ENCODE measurements at places on chromosomes 1 and 21. TPM values are rescaled to one million over a fixed set of nuclear protein-coding genes. Genes with fewer than 3 reads are reported as not detected.
A peak's percentile ranks its signal among the peaks of the same experiment; 100 is the strongest.

Gene S100B
- total RNA-seq, result 2.0 TPM

Gene ZSWIM5
- 2.0 TPM for total RNA-seq

Gene ZNF648
- total RNA-seq, result not detected

DNA sequence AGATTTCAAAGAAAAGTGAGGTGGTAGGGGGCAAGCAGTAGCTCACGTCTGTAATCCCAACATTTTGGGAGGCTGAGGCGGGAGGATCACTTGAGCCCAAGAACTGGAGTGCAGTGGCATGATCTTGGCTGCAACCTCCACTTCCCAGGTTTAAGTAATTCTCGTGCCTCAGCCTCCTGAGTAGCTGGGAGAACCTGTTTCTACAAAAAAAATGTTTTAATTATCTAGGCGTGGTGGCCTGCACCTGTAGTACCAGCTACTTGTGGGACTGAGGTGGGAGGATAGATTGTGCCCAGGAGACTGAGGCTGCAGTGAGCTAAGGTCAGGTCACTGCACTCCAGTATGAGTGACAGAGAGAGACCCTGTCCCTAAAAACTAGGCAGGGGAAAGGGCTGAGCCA, 2.6 kb upstream of the TSPAN1 start:
- H3K4me1 ChIP-seq, result peaks cover 15% of the 10 kb centered on the region
- no peak overlapping the region for H3K27ac ChIP-seq
- no peaks in the 10 kb centered on the region for H3K27me3 ChIP-seq
- no peak overlapping the region for H3K4me3 ChIP-seq
- no peak for DNase-seq

Gene PIGM
- 7.0 TPM for total RNA-seq

Gene AADACL3
- total RNA-seq, result not detected

DNA sequence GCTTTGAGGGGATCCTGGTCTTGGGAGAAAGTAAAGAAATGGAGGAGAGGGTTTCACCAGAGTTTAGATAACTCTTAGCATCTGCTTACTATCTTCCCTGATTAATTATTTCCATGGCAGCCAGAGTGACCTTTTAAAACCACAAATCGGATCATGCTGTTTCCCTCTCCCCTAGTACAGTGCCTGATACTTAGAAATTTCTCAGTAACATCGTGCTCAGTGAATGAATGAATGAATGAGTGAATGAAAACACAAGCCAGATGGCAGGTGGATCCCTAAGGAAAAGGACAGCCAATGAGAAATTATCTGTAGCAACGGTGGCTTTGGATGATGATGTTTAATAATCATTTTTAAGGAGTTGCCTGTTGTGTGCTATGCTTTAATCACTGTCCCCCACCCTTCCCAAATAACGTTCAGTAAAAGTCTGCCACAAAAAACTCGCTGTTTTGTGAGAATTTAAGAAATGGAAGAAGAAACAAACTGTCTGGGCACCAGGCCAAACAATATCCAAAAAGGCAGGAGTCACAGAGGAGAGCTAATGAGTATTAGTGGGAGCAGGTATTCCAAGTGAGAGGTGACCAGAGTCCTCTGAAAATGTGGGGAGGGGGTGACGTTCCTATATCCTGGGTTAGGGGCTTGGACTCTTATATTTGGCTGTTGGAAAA, 737 bp upstream of the SMAP2 start:
- no peak overlapping the region for H3K27ac ChIP-seq
- no peaks in the 10 kb centered on the region for H3K27me3 ChIP-seq
- DNase-seq, result no peak
- no peak overlapping the region for H3K4me3 ChIP-seq

Gene RGS16
- total RNA-seq, result 10.1 TPM

GRCh38 chr21:35508139-35508888, 459.2 kb upstream of the RUNX1 start:
- H3K27ac ChIP-seq, result peak overlapping the region; percentile 86
- peak; percentile 82 for DNase-seq
- H3K4me1 ChIP-seq, result peaks cover 17% of the 10 kb centered on the region
- no peaks in the 10 kb centered on the region for H3K36me3 ChIP-seq

GRCh38 chr1:45522324-45523104, 830 bp upstream of the PRDX1 start:
- H3K27ac ChIP-seq, result peak overlapping the region; percentile 91
- DNase-seq, result no peak
- peaks cover 13% of the 10 kb centered on the region for H3K36me3 ChIP-seq
- H3K27me3 ChIP-seq, result peaks cover 9% of the 10 kb centered on the region
- H3K4me1 ChIP-seq, result peaks cover 23% of the 10 kb centered on the region

Gene CCDC190
- total RNA-seq, result 1.5 TPM

GRCh38 chr1:248597589-248597988, at the start of gene OR2T10:
Gene OR2T10 (minus strand): TSS chr1:248597700. CDS start chr1:248593768, 3,932 bp downstream.
- no peak within 1 kb of the TSS for H3K4me3 ChIP-seq
- H3K27ac ChIP-seq, result no peak within 1 kb of the TSS
- no peak for DNase-seq
- H3K4me1 ChIP-seq, result no peaks in the 10 kb centered on the region
- H3K27me3 ChIP-seq, result no peaks in the 10 kb centered on the region
- no peaks in the 10 kb centered on the region for H3K36me3 ChIP-seq

Gene LHX8
- total RNA-seq, result not detected

DNA sequence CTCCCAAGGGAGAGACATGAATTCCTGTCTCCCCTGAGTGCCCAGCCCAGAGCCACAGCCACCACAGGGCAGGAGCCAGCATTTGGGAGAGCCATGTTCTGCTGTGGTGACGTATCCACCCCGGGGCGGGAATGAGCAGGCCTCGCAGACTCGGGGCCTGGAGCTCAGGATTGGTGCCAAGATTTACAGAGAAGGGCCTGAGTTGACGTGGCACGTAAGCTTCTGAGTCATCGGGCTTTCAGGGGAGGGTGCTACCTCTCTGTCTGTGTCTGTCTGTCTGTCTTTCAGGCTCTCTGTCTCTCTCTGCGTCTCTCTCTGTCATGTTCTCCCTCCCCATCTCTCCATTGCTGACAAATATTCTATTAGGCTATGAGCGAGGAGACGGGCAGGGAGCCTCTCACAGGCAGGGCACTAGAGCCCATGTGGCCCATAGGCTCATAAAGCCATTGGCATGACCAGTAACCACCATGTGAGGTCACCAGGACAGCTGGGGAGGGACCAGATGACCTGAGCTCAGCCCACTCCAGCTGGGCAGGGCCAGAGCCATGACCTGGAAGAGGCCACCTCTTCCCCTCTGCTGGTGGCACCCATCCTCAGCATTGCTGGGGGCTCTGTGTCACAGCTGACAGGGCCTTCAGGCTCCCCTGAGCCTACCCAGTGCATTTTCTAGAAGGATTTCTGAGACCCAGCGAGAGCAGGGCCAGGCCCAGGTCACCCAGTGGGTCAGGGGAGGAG, 300.0 kb upstream of the VAMP3 start:
- peak; percentile 75 for DNase-seq
- peaks cover 11% of the 10 kb centered on the region for H3K4me1 ChIP-seq
- H3K27ac ChIP-seq, result peak overlapping the region; percentile 71
- no peaks in the 10 kb centered on the region for H3K36me3 ChIP-seq
- no peak overlapping the region for H3K4me3 ChIP-seq
- H3K27me3 ChIP-seq, result no peaks in the 10 kb centered on the region
